MG63 (cell line): ENCODE measurements at places on chromosomes 2 and 18. TPM values are rescaled to one million over a fixed set of nuclear protein-coding genes. Genes with fewer than 3 reads are reported as not detected.

The ZNF385B gene
- not detected in 2 replicates for total RNA-seq

The LOXHD1 gene
- total RNA-seq: not detected in 2 replicates

- DNase-seq: peak; percentile 16
Measured at GRCh38 chr2:31227711-31228125, 6.2 kb upstream of the EHD3 start.

- no peak for DNase-seq
Measured at GRCh38 chr18:23095463-23095862, 39.8 kb upstream of the CABLES1 start.
